Activated naive CD4-positive, alpha-beta T cell treated with anti-CD3 and anti-CD28 coated beads, Interleukin-2, amount 10 ng/mL, durations not matched to agents 7 days and 5 days (primary cell): ENCODE measurements at places on chromosomes 16 and 17.

- DNase-seq = no peak
Observed at GRCh38 chr17:4219241-4219640, 44.5 kb downstream of the ANKFY1 start.

DNA sequence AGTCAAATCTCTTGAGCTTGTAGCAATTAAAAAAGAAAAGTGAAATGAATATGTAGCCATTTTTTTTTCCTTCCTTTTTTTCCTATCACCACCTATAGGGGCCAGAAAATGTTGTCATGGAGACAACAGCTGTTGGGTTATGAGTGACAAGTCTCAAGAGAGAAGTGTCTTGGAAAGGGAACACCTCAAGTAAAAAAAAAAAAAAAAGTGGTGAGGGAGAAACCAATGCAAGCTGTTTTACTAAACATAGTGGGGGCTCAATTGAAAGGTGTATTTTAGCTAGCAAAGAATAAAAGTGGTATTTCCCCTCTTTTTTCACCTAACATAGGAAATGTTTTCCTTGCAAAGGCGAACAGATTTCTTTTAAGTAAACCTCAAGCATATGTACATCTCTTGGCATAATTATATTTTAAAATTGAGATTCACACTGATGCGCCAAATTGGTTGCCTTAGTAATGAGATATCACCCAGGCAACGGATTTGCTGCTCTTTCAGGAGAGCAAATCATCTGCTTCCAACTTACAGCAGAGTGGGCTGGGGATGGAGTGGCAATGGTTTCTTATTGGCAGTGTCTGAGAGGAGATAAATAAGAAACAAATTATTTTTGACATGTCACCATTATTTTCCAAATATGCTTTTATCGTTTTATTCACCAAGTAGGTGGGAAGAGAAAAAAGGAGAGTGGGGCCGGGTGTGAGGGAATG lies 183.6 kb downstream of the MYO1D start:
- DNase-seq = no peak

- no peak for DNase-seq
Observed at GRCh38 chr16:81765969-81766368, 13.1 kb upstream of the PLCG2 start.

- DNase-seq = no peak
Observed at GRCh38 chr16:65120831-65121721, 787 bp downstream of the CDH11 start.

DNA sequence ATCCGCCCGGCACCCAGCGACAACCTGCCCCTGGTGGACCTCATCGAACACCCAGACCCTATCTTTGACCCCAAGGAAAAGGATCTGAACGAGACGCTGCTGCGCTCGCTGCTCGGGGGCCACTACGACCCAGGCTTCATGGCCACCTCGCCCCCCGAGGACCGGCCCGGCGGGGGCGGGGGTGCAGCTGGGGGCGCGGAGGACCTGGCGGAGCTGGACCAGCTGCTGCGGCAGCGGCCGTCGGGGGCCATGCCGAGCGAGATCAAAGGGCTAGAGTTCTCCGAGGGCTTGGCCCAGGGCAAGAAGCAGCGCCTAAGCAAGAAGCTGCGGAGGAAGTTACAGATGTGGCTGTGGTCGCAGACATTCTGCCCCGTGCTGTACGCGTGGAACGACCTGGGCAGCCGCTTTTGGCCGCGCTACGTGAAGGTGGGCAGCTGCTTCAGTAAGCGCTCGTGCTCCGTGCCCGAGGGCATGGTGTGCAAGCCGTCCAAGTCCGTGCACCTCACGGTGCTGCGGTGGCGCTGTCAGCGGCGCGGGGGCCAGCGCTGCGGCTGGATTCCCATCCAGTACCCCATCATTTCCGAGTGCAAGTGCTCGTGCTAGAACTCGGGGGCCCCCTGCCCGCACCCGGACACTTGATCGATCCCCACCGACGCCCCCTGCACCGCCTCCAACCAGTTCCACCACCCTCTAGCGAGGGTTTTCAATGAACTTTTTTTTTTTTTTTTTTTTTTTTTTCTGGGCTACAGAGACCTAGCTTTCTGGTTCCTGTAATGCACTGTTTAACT lies 1.0 kb downstream of the NOG start:
- peak; percentile 63 for DNase-seq

- DNase-seq = peak; percentile 49
Observed at GRCh38 chr16:50745940-50746339, 4.1 kb downstream of the CYLD start.

DNA sequence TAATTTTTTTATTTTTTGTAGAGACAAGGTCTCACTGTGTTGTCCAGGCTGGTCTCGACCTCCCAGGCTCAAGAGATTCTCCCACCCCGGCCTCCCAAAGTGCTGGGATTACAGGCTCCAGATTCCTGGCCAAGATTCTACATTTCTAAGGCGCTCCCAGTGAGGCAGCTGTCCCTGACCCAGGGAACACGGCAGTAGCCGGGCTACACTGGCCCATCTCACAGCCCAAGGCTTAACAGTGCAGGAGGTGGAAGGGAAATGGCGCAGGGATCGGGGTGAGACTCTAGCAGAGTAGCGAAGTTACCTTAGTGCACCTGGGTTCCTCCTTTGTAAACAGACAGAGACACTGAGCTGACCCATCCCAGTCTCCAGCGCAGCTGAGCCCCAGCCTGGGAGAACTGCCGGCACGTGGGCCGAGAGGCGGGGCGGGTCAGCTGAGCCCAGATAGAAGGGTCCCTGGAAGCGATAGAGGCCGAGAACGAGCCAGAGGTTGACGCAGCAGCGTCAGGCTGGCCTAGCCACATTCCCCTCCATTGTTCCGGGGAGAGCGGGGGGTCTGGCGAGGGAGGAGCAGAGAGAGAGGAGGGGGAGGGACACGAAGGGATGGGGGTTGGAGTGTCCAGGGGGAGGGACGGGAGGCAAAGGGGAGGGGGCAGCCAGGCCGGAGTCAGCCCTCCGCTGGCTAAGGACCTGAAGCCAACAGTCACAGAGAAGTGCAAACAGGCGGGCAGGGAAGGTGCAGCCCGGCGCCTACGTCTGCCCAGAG lies 2.5 kb downstream of the CARHSP1 start:
- DNase-seq = no peak

DNA sequence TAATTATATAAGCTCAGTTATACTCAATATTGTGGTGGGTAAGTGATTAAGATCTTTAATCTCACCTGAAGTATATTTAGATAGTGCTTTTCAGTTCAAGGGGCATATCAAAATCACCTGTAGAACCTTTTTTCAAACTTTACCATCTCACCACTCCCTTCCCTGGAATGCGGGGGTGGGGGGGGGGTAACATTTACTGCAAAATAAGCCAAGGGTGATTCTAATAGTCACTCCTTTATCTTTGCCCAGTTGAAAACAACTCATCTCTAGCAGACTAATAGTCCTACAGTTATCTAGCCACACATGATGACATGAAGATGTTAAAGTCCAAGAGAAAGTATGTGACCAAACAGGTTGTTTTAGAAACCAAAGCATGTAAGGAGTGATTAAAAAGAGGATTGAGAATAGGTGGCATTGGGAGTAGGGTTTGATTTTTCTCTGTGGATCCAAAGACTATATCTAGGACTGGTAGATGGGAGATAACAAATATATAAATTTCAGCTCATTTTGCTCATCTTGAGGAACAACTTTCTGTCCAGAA lies 21.5 kb downstream of the LPCAT2 start:
- DNase-seq = no peak

DNA sequence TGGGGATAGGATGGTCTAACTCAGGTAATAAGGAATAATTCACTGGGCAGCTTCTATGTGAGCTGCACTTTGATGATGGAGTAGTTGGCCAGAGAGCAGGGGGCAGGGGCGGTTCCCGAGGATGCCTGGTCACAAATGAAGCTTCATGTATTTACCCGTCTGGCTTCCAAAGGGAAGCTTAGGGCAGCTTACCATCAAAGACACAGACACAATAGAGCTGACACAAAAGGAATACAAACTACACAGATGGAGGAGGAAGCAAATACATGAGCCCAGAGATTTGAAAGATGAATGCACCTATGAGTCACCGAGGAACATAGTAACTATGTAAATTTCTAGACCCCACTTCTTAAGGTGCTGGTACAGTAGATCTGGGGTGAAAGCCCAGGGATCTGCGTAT lies 8.7 kb upstream of the EMP2 start:
- no peak for DNase-seq

- DNase-seq = peak; percentile 43
Observed at GRCh38 chr17:74212209-74212912, 1.0 kb upstream of the TTYH2 start.

DNA sequence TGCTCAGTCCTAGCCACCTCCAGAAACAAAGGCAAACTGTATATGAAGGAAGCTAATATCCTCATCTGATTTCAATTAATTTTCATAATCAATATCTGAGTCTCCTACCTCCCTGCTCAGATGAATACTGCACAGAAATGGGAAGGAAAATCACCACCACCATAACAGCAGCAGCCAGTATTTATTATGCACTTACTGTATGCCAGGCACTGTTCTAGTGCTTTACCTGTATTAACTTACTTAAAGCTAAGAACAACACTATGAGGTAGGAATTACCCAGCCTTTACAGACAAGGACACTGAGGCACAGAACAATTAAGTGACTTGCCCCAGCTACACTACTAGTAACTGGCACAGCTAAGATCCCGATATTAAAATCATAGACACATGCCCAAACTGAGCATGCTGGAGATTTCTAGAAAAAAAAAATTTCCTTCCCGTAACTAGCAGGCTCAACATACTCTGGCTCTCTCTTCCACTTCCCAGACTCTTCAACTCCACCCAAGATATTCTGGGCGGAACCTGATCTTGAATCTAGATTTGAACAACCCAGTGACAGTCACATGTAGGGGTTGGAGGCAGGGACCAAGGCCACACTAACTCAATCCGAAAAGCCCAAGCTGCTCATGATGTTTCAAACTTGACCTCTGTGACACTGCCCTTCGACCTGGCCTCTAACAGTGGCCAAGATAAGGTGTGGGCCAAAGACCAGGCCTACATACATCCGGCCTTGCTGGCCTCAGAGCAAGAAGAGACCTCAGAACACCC lies 3.9 kb downstream of the TRIM25 start:
- DNase-seq = no peak

- DNase-seq = no peak
Observed at GRCh38 chr16:88444826-88445582, 8.1 kb upstream of the ZFPM1 start.

DNA sequence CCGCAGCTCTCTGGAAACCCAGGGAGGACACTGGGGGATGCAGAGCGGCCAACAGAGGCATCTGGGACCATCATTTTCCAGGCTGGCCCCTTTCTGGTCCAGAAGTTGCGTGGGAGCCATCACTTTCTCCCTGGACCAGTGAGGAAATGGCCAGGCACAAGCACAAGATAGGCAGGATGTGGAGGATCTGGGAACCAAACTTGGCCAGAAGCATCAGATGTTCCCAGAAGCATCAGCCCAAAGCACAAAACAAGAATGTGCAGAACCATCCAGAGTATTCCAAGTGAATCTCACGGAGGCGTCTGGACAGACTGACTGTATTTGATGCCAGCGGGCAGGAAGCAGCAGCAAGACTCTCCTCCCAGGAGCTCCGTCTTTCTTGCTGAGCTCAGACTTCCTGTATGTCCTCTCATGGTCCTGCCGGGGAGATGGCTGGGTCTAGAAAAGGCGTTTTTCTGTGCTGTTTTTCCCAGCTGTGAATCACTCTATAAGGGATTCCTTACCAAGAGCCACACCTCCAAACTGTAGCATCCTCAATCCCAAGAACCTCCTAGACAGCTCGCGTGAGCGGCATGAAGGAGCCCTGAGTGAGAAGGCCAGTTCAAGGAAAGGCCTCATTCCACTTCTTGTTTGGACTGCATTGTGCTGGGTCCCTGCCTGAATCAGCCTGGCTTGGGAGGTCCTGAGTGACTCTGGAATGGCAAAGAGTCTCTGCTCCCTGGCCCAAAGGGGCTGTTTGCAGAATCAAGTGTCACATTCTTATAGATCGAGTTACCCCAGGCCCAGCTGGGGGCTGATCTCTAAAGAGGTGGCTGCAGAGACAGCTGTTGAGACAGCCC lies 49.5 kb upstream of the MTSS2 start:
- peak; percentile 31 for DNase-seq

GRCh38 chr17:73695035-73695738 lies 50.9 kb upstream of the SDK2 start:
- DNase-seq = no peak

- DNase-seq = no peak
Observed at GRCh38 chr17:21131137-21131536, 4.4 kb downstream of the DHRS7B start.

GRCh38 chr17:77837917-77838316 lies 120.6 kb upstream of the TNRC6C start:
- DNase-seq = no peak

DNA sequence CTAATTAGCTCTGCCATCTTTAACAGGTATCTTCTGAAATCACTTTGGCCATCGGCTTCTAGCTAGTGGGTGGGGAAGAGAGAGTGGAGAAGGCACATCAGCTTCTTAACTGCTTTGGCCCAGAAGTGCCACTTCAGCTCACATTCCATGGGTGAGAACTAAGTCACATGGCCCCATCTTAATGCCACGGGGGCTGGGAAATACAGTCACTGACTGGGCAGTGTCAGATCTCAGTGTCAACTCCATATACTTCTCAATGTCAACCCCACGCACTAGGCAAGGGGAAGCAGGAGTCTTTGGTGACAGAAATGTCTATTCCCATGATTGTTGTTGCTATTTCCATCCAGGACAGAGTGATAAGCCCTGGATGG lies 29.4 kb downstream of the CCR7 start:
- no peak for DNase-seq

GRCh38 chr16:28491230-28491969 lies 474 bp downstream of the CLN3 start:
- DNase-seq = peak; percentile 43

GRCh38 chr16:68289202-68289601 lies 21.5 kb downstream of the SLC7A6OS start:
- no peak for DNase-seq

DNA sequence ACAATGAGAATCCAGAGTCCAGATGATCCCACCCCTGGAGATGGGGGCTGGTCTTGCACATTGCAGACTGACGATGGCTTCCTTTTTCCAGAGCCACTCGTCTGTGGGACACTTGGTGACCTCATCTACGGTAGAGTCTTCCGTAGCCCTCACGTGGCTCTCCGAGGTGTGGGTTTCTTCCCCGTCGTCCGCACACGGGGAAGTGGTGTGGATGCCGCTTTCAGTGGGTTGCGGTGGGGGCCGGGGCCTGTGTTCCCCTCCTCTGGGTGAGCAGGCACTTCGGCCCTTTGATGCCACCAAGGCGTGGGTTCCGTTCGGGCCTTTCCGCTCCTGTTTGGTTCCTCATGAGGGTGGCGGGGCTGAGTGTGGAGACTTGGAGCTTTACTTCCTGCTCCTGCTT lies 21.4 kb downstream of the BAIAP2 start:
- no peak for DNase-seq

DNA sequence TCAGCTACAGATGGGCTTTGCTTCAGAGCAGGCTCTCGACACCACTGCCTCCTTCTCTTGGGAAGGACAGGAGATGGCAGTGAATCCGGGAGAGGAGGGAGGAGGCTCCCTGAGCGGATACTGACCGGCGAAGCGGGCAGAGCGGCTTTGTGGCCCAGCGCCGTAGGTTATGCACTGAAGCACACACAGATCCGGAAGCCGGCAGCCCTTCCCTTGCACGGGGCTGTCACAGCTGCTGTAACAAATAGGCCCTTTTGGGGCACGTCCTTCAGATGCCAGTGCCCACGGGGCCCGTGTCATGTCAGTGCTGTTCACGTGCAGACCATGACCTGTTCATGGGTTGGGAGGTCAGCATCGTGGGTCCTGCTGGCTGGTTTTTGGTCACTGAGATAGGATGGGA lies 144.7 kb upstream of the CHMP6 start:
- peak; percentile 23 for DNase-seq
